ENCODE measurements at places on chromosomes 1 and 21. TPM values are rescaled to one million over a fixed set of nuclear protein-coding genes. Genes with fewer than 3 reads are reported as not detected.

The CRTC2 gene
- polyA plus RNA-seq = 47.5 TPM

The FAM43B gene
- polyA plus RNA-seq = not detected

The XPR1 gene
- 23.9 TPM for polyA plus RNA-seq

The BSND gene
- not detected for polyA plus RNA-seq

The LCE1A gene
- polyA plus RNA-seq = not detected
